ENCODE measurements at places on chromosomes 5 and 9. TPM values are rescaled to one million over a fixed set of nuclear protein-coding genes. Genes with fewer than 3 reads are reported as not detected.

- DNase-seq, result no peak
Observed at GRCh38 chr9:116466271-116467235, 220.6 kb upstream of the TRIM32 start.

- no peak for DNase-seq
Observed at GRCh38 chr9:114791736-114792135, 14.1 kb downstream of the TNFSF15 start.

GRCh38 chr5:177388521-177389052, 4.4 kb downstream of the SLC34A1 start:
- no peak for DNase-seq

The CXCL14 gene
- not detected for total RNA-seq

- DNase-seq, result no peak
Observed at GRCh38 chr5:93658044-93658443, 75.0 kb downstream of the NR2F1 start.

DNA sequence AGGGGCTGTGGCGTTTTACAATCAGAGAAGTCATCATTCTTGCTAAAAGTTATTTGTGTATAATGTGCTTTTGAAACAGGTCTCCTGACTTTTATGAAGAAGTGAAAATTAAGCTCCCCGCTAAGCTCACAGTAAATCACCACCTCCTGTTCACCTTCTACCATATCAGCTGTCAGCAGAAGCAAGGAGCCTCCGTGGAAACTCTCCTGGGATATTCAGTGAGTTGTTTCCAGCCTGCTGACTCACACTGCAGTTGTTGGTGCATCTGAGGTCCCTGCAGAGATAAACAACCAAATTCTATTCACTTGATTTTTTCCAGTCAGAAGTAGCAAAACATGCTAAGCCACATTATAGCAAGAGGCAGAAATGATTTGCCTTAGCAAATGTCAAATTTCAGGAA, 156.7 kb downstream of the DOCK8 start:
- no peak for DNase-seq

DNA sequence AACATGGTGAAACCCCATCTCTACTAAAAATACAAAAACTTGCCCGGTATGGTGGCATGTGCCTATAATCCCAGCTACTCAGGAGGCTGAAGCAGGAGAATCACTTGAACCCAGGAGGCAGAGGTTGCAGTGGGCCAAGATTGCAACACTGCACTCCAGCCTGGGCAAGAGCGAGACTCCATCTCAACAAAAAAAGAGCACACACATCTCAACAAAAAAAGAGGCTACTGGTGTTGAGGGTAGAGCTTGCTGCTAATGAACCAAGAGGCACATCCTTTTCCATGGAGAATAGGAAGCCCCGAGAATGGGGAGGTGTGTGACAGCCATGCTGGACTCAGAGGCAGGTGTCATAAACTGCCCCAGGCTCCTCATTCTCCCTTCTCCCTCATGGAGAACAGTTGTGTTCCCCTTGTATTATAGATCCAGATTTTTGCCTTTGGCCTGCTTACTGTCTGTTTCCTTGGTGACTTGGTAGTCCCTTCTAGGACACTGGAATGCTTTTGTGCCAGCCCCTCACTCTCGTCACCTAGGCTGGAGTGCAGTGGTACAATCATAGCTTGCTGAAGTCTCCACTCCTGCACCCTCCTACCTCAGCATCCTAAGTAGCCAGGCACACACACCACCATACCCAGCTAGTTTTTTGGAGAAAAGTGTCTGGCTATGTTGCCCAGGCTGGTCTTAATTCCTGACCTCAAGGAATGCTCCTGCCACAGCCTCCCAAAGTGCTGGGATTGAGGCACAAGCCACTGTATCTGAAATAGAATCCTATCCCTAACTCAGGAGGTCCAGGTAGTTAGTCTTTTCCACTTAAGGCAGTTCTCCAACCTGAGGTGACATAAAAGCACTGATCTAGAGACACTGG, 5.1 kb downstream of the RPL12 start:
- DNase-seq, result no peak

DNA sequence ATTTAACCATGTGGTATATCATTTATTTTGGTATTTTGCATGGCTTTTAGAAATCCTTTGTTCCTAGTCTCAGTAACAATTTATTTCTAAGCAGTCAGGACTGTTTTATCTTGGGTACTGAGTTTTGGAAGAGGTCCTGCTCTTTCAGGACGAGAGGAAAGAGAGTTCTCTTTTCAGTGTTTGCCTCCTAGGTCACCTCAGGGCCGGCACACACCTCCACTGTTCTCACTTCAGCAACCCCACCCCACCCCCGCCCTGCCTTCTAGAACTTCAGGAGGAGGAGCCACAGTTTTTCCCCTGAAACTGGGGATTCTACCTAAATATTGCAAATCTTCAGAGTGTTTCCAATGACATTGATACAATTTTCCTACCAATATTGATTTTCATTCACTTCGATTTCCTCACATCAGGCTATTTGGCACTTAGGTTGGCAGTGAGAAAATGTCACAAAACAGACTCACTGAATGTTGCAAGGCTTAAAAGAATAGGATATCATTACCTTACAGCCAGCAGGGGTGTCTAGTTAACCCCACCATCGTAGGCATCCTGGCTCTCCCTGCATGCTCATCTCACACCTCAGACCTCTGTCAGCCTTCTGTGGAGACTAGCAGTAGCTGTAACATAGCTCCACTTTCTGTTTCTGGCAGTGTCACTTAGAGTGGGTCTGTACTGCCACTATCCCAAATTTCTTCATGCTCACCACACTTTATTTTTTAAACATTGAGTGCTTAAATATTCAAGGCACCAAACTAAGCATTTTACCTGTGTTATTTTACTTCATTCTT, 5.4 kb downstream of the IGIP start:
- DNase-seq, result peak; percentile 44

The PDCD1LG2 gene
- 1.5 TPM for total RNA-seq

The BTNL8 gene
- total RNA-seq, result not detected

- DNase-seq, result no peak
Observed at GRCh38 chr5:80037366-80037765, 2.2 kb downstream of the THBS4 start.

The SLF1 gene
- total RNA-seq, result 13.7 TPM

The SEC16A gene
- 81.2 TPM for total RNA-seq

DNA sequence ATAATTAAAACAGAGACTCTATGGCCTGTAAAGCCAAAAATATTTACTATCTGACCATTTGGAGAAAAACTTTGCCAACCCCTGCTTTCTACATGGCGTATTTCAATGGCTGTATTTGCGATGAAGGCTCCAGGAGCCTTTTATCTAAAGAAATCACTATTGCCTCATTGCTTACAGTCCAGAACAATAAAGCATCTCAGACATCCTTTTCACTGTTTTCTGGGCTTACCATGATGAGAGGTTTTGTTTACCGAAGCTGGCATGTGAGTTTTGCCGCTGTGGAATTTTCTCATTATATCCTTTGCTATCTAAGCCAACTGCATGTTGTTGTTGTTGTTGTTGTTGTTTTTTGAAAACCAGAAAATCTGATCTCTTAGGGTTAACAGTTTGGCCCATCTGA, 13.9 kb downstream of the PALM2AKAP2 start:
- no peak for DNase-seq

The IL4 gene
- 20.5 TPM for total RNA-seq

DNA sequence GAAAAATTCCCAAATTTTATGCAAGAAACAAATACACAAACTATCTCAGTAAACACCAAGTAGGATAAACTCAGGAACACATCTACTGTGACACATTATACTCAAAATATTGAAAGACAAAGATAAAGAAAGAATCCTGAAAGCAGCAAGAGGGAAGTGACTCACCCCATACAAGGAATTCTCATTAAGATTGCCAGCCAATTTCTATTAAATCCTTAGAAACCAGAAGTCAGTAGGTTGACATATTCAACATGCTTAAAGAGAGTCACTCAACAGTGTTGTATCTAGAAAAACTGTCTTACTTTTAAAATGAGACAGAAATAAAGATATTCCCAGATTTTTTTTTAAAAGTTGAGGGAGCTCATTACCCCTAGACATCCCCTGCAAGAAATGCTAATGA, 15.5 kb downstream of the SPATA31E1 start:
- DNase-seq, result no peak

The ARSK gene
- total RNA-seq, result 3.2 TPM

GRCh38 chr9:73231203-73231602, 79.5 kb downstream of the ANXA1 start:
- DNase-seq, result no peak

GRCh38 chr5:15234366-15234765, 265.6 kb upstream of the FBXL7 start:
- no peak for DNase-seq

The PCDHA8 gene
- total RNA-seq, result not detected

DNA sequence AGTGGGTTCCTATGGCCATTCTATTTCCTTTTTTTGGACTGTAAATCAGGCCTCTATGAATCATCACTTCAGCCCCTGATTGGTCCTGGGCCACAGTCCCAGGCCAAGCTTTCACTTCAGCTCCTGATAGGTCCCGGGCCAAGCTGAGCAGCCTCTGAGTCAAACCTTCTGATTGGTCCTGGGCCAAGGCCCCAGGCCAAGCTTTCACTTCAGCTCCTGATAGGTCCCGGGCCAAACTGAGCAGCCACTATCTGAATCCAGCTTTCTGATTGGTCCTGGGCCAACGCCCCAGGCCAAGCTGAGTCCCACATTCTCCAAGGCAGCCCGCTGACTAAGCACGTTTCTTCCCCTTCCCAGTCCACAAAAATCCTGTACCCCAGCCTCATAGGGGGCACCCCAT, 1972.9 kb upstream of the ACO1 start:
- DNase-seq, result no peak

The GFI1B gene
- total RNA-seq, result not detected

DNA sequence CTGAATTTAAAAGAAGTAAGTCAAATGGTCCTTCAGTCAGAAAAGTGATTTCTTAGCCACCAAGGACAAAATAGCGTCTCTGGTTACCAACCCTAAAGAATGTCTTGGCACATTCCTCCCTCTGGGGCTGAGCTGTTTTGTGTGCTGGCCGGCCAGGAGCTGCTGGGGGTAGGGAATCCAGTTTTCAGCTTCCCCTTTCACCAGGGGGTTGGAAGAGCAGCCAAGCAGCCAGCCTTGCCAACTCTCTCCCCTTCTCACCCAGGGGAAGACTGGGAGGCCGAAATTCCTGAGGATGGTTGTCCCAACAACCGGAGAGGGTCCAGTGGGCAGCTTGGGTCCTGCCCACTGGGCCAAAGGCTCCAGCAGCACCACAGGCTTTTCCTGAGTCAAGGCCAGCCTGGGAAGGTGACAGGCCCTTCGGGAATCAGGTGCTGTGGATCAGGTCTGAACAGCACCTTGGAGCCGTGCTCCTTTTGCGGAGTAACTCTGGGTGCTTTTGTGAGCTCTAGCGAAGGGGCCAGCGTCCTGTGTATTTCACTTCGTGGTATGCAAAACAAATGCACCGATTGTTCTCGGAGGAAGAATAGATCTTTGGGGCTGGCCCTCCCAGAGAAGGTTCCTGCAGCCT, 4.2 kb downstream of the WWC1 start:
- DNase-seq, result no peak

DNA sequence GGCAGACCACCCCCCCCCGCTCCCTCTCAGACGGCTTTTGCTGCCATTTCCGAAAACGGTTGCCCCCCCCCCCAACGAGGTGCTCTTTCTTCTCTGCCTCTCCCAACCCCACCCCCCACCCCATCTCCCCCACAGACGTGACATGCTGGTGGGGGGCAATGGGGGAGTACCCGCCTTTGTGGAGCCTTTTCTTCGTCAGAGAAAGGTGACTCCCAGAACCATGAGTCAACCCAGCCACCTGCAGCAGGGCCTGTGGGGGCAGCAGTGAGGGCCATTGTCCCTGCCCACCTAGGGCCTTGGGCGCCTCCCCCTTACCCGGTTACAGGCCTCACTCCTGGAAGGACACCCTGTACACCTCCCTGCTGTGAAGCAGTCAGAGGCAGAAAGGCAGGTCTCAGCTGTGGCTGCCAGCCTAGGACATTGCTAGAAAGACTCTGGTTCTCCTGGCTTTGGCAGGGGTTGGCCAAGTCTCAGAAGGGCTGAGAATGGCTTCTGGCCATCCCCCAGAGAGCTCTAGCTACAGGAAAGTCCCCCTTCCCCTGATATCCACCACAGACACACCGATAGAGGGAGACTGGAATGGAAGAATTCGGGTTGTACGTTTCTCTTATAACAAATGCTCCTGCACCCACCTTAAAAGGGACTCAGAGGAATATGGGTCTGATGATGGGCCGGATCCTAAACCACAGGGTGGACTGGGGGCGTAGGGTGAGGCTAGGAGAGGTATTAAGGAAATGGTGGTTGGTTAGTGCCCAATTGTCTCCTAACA, 2.2 kb downstream of the DNAJB5 start:
- DNase-seq, result peak; percentile 67

GRCh38 chr5:141875022-141875740, 3.0 kb downstream of the PCDH1 start:
- no peak for DNase-seq

- DNase-seq, result no peak
Observed at GRCh38 chr5:158737536-158738027, 362.1 kb downstream of the EBF1 start.

GRCh38 chr5:93674866-93675459, 66.4 kb downstream of the POU5F2 start:
- no peak for DNase-seq

- DNase-seq, result peak; percentile 84
Observed at GRCh38 chr9:20620650-20621470, 1.4 kb downstream of the MLLT3 start.

DNA sequence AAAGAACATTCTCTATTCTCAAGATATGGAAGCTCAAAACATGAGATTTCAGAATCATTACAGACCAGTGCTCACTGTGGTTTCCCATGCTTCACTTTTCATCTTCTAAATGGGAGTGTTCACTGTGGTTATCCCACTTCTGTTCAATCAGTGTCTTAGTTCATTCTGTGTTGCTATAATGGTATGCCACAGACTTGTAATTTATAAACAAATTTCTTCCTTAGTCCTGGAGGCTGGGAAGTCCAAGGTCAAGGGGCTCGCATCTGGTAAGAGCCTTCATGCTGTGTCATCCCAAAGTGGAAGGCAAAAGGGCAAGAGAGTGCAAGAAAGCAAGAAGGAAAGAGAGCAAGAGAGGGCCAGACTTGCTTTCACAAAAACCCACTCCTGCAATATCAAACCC, 146.3 kb downstream of the TTC39B start:
- no peak for DNase-seq

The TMEM232 gene
- total RNA-seq, result 1.6 TPM

GRCh38 chr5:34857161-34857560, 18.2 kb downstream of the TTC23L start:
- no peak for DNase-seq

The GRM6 gene
- not detected for total RNA-seq

GRCh38 chr5:180395540-180396274, 42.6 kb upstream of the GFPT2 start:
- no peak for DNase-seq

The PCDHA10 gene
- not detected for total RNA-seq

The CTSV gene
- total RNA-seq, result 0.51 TPM
